ENCODE measurements at places on chromosomes 5 and 9.
A peak's percentile ranks its signal among the peaks of the same experiment; 100 is the strongest.

DNA sequence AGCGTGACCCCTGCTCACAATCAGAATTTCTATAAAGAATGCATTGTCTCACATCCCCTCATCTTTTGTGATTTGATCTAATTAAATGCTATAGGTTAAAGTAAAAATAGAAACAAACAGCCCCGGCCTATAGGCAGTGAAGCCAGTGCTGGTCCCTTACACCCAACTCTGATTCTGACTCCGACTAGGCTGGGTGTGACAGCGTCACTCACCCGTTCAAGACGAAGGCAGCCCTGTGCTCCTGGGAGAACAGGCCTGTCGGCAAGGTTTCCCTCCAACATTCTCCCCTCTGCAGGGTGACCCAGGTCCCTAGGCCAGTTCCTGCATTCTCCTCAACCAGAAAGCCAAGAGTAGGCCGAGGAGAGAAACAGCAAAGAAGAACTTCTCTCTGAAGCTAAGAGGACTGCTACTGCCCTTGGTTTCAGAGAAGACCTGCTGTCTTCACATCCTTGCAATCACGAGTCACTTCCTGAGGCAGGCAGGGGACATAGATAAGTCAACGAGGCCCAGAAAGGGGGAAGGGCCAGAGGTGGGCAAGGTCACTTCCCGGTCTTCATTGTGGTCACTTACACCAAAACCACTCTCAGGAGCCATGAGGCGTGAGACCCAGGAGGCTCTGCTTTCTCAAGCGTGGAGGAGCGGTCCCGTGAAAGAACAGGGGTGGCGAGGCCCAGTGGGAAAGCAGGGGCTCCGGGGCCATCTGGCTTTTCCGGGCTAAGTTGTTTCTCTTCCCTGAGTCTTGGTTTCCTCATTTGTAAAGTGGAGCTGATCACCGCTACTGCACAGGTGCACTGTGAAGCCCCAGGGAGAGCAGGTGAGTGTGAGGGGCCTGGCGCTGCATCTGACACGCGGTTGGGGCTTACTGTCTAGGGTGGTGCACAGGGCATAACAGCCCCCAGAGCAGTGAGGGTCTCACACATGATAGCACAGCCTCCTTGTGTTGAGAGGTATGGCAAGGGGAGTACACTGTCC, 200.8 kb downstream of the CRB2 start:
- no peak for DNase-seq

DNA sequence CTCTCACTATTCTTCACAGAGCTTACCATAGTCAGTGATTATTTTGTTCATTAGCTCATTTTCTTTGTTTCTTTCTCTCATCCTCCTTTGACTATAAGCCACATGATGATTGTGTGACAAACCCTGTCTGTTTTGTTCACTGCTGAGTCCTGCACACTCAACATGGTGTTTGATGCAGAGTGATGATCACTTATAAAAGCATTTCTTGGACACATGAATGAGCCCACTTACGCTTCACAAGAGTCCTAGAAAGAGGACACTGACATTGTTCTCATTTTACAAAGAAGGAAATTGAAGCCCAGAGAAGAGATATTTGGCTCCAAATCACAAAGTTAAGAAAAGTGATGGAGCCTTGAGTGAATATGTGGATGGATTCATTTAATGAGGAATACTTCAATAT, 13.4 kb downstream of the ABLIM3 start:
- DNase-seq: no peak

DNA sequence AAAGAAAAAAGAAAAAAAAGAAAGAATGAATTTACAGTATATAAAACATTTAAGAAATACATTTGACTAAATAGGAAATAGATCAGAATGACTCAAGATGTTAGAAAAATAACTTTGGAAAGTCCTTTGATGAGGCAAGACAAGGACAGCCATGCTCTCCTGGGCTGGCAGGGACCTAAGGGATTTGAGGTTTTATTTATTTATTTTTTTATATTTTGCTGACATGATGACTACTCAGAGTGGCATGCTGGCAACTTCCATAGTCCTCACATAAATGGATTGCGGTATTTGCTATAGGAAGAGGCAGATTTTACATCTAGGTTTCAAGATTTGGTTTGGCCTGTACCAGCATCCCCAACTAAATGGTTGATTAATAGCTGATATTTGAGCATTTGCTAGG, 17.7 kb downstream of the SLC28A3 start:
- no peak for DNase-seq

GRCh38 chr9:131174681-131175239, 49.4 kb downstream of the NUP214 start:
- DNase-seq: no peak

GRCh38 chr9:84151640-84152039, 171.0 kb downstream of the RMI1 start:
- no peak for DNase-seq

DNA sequence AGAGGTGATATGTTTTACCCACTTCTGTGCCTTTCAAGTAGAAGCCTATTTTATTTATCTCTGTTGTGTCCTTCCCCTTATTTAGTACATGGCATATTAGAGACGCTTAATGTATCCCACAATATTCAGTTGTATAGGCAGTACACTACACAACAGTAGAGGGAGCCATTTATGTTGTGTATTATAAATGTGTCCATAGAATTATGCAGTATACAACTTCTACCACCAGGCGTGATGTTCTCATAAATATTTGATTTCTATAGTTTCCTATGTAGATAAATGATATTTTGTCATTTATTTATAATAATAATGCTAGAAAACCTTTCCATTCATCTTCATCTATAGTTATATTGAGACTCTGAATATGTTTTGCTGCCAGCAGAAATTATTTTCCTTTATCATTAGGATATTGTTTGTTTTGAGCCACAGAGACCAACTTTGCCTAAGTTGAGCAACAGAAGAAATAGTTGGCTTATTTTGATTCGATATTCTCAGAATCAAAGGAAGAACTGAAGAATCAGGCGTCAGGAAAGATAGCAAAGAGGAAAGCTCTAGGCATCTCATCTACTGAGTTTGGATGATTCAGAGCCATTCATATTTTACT, 81.7 kb downstream of the ADAMTS19 start:
- no peak for DNase-seq

DNA sequence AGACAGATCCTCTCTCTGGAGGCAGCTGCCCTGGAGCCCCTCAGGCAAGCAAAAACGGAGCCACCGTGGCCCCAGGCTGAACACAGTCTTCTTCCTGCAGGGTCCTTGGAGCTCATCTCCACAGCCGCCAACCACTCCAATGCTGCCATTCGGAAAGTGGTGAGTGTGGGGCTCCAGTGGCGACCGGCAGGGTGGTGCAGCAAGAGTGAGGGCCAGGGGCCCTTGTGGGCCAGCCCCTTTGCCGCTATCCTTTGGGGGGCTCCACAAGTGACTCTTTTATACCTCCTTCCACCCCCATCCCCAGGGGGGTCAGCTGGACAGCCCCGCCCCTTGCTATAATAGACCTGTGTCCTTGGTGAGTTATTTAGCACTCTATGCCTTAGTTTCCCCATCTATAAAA, 47.4 kb upstream of the SUSD3 start:
- no peak for DNase-seq

DNA sequence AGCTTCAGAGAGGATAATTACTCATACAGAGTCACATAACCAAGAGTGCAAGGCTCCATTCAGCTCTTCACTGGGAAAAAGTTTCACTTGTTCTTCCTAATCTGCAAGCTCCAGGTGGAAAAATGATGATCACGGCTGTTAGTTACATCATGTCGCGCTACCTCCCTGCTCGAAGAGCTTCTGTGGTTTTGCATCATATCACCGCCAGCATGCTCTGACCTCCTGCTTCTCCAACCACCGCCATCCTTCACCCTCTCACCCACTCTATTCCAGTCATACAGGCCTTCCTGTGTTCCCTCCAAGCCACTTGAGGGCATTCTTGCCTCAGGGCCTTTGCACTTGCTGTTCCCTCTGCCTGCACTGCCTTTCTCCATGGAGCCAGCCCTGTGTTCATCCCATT, 47.1 kb downstream of the COL27A1 start:
- DNase-seq: no peak

DNA sequence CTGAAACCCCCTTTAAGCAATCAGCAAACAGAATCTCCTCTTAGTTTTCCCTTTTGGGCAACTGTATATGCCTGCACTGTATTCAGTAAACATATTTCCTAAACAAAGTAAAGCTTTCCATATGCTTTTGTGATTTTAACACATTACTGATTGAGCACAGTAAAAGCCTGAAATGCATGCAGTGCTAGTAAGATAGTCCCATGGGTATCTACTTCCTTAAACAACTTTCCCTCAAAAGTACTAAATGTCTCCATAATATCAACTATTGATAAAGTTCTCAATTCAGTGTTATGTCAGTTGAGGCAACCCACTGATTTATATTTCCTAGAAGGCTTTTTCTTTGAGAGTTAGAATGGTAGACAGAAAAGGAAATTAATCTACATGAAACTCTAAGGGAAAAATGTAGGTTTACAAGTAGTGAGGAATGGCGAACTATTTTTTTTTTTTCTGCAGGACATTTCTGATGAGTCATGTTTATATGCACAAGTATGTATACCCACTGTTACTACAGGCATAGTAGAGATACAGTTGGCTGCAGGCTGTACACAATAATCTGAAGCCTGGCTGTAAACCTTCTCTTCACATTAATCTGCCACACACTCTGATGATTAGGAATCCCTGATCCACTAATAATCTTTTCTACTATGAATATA, 31.2 kb upstream of the CEP120 start:
- DNase-seq: no peak

GRCh38 chr5:174245516-174246075, 200.1 kb downstream of the NSG2 start:
- DNase-seq: no peak

DNA sequence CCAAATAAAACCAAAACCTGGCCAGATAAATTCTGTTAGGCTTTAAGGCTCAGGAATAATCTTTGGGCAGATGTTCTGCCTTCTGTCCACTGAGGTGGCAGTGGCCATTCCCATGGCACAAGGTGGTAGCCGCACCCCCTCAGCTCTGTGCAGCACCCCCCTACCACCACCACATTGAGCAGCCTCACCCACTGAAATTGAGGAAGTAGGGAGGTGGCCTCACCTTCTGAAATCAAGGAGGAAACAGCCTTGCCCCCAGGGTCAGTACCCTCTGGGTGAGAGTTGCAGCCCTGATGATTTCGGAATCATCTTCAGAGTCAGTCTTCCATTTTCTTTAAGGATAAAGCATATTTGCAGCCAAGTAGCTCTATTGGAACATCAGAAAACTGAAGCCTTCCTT, 204.8 kb upstream of the PIK3R1 start:
- DNase-seq: no peak

- no peak for DNase-seq
Observed at GRCh38 chr5:111308951-111309350, 84.8 kb downstream of the CAMK4 start.

DNA sequence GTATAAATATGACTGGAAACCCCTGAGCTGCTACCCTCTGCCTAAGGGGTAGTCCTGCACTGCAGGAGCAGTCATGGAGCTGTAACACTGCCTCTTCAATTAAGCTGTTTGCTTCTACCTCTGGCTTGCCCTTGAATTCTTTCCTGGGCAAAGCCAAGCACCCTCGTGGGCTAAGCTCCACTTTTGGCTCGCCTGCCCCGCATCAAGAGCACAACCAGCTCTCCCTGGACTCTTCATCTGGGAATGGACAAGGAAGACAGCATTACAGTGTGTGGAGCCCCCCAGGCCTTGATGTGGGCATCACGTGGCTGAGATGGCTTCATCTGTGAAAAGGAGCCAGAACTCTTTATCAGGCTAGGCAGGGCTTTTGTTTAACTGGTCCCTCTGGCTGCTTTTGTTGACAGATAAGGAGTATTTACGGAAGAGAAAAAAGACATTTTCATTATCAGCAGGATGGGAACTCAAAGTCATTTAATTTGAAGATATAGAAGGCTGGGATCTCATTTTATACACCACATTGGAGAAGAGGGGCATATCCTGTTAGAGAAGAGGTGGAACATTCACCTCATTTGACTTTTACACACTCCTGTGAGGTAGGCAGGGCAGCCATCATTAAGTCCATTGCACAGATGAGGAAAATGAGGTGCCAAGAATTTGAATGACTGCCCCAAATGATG, 137.8 kb downstream of the SEMA6A start:
- no peak for DNase-seq

- DNase-seq: no peak
Observed at GRCh38 chr5:178555005-178555404, 35.2 kb downstream of the COL23A1 start.

GRCh38 chr5:74384851-74385250, 255.7 kb downstream of the ENC1 start:
- no peak for DNase-seq

DNA sequence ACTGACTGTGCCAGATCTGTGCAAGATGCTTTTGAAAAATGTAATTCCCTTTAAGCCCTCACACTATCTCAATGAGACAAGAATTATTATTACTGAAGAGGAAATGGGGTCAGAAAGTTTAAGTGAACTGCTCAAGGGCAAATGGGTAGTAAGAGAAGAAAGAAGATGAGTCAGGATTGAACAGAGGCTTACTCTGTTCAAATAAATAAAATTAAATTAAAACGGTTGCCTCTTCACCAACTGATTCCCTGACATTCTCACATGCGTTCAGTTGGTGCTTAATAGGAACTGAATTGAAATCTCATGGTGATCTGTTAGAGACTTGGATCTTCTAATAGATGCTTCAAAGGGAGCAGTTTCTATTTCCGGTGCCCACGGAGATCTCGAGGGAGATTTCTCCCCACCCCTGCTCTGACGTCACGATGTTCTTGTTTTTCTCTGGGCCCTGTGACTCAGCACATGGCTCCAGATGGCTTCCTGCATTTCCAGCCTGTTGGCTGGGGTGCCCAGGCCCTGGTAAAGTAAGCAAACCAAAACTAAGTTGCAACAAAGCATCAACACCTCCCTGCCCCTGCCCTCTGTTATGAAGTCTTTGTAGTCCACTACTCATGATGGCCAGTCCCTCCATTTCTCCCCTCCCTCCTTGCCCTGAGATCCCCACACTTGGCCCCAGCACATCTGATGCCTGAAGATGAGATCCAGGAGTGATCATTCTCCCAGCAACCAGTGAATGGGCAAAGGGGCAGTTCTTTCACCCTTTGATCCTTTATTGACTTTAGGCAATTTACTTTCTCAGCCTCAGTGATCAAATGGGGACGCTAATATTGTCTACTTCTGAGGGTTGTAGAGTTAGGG, 106.1 kb upstream of the CPEB4 start:
- peak; percentile 20 for DNase-seq

DNA sequence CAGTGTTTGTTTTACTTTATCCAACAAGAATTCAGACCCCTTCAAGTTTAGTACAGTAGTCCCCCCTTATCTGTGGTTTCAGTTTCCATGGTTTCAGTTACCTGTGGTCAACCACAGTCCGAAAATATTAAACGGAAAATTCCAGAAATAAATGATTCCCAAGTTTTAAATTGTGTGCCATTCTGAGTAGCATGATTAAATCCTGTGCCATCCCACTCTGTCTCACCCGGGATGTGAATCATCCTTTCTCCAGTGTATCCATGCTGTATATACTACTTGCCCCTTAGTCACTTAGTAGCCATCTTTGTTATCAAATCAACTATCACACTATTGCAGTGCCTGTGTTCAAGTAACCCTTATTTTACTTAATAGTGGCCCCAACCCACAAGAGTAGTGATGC, 153.8 kb upstream of the RASA1 start:
- DNase-seq: no peak

GRCh38 chr5:175694371-175695160, 36.7 kb downstream of the HRH2 start:
- no peak for DNase-seq
